ENCODE measurements at places on chromosomes 6 and 20.

GRCh38 chr6:129859524-129859923, 1.6 kb downstream of the TMEM244 start:
- no peak for DNase-seq

GRCh38 chr6:137237413-137238170, 18.4 kb upstream of the IFNGR1 start:
- DNase-seq, result no peak

GRCh38 chr20:61841966-61842365, 223.7 kb downstream of the TAF4 start:
- no peak for DNase-seq

- peak; percentile 65 for DNase-seq
Measured at GRCh38 chr6:47787620-47788497, 6.0 kb downstream of the OPN5 start.

GRCh38 chr20:45176526-45177267, 2.0 kb downstream of the PI3 start:
- DNase-seq, result no peak

- no peak for DNase-seq
Measured at GRCh38 chr6:134115715-134116074, 63.3 kb upstream of the SLC2A12 start.

DNA sequence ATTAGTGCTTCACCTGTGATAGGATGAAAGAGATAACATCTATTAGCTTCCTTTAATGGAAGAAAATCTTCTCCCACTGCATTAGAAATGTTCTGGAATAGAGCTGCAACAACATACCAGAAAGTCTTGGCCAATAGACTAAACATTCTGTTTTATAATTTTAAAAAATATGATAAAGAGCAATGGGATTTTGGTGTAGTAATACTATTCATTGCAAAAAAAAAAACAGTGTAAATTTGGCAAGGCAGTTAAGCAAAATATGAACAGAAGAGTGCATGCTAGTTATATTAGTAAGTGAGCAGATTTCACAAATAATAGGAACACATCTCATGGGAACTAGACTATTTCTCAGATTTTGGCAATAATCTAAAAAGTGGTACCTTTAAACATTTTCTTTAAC, 43.3 kb downstream of the SOX4 start:
- DNase-seq, result no peak

- no peak for DNase-seq
Measured at GRCh38 chr6:91464201-91464600, 877.3 kb upstream of the MAP3K7 start.

DNA sequence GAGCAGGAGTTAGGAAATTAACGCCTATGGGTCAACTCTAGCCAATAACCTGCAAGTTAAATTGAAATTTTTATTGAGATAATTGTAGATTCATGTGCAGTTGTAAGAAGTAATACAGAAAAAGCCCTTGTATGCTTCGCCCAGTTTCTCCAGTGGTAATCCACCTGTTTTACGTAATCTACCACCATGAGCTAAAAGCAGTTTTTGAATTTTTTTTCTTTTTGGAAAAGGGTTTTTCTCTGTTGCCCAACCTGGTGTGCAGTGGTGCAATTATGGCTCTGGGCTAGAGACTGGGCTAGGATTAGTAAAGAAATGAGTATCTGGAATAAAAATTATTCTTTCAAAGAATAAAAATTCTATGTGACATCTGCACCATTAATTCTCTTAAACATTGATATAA, 116.2 kb downstream of the ZFP64 start:
- no peak for DNase-seq

GRCh38 chr20:20076297-20077065, 24.1 kb downstream of the CFAP61 start:
- peak; percentile 66 for DNase-seq

GRCh38 chr6:44267252-44267651, 1.9 kb upstream of the NFKBIE start:
- no peak for DNase-seq

- peak; percentile 62 for DNase-seq
Measured at GRCh38 chr20:6855104-6855503, 87.6 kb downstream of the BMP2 start.

DNA sequence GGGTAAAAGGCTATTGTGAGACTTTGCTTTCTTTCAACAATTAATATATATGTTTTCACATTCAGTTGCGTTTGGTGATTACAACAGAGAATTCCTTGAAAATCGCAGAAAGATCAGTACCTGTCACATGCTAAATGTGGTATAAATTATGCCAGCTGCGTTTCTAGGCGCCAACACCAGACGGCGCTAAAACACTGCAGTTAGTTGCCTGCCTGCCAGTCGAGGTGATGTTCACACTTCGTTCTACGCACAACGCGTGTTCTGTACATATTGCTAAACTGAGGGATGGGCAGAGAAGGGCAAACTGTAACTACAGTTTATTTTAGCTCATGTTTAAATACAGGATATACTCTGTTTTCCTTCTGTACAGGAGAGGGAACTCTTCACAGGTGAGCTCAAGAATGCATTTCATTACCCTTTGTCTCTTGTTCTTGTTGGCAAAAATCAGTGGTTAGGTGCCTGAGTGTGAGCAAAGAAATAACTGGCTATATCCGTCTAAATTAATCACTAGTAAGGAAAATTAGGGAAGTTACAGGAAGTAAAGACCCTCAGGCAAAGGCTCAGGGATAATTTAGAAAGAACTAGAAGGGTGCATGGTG, 100.1 kb upstream of the RGS17 start:
- DNase-seq, result peak; percentile 59

DNA sequence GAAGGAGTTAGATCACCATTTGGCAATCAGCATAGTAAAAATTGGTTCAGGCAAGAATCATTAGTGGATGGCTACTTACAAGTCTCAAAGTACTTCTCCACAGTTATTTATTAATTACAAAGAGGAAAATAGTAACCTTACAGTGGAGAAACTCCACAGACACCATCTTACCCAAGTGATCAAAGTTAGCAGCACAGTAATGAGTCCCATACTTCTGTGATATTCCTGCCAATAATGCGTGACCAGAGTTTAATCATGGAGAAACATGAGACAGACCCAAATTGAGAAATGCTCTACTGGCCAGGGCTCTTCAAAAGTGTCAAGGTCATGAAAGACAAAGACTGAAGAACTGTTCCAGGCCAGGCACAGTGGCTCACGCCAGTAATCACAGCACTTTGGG, 9.5 kb downstream of the TBC1D7 start:
- no peak for DNase-seq

GRCh38 chr6:168047841-168048723, 30.9 kb downstream of the FRMD1 start:
- DNase-seq, result no peak

DNA sequence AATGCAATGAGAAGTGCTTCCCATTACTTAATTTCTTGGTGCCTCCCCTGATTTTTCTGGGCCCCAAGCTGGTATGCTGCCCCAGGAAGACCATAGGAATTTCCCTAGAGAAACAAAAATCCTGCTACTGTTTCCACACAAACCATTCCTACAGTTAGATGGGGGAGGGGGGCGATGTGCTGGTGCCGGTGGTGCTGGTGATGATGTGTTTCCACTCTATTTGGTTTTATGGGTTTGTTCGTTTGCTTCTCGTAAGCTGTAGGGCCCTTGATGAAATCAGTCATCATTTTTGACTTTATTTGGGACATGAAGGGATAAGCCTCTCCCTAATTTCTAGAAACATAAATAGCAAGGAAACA, 105.1 kb downstream of the MKKS start:
- no peak for DNase-seq

GRCh38 chr20:4835244-4836177, 113.8 kb downstream of the PRND start:
- DNase-seq, result no peak

GRCh38 chr20:36885356-36885755, 9.4 kb downstream of the TLDC2 start:
- DNase-seq, result no peak

GRCh38 chr6:157956171-157956730, 25.4 kb upstream of the SYNJ2 start:
- no peak for DNase-seq

- no peak for DNase-seq
Measured at GRCh38 chr20:41175201-41175651, 37.9 kb downstream of the PLCG1 start.

- no peak for DNase-seq
Measured at GRCh38 chr6:39453241-39453640, 130.7 kb upstream of the KCNK16 start.

- DNase-seq, result no peak
Measured at GRCh38 chr6:122799916-122800686, 11.0 kb downstream of the SMPDL3A start.

- peak; percentile 35 for DNase-seq
Measured at GRCh38 chr20:19096843-19097242, 115.6 kb upstream of the SLC24A3 start.

DNA sequence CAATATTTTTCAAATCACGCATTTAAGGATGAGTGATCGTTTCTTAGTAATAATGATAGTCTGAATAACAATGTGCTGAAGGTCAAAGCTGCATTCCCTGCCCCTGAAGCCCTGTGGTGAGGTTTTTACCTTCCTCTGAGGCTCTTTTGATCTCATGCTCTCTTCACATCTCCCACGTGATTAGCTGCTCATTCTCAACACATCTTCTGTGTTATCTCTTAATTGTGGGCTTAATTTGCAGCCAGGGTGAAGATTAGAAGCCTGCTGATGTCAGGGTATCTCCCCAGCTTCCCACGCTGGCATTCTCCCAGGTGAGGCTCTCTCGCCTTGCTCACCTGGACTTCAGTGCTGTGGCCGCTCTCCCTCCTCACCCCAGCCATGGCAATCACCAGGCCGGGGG, 109.7 kb upstream of the FOXQ1 start:
- no peak for DNase-seq

GRCh38 chr6:96286503-96286902, 235.1 kb upstream of the UFL1 start:
- DNase-seq, result no peak

DNA sequence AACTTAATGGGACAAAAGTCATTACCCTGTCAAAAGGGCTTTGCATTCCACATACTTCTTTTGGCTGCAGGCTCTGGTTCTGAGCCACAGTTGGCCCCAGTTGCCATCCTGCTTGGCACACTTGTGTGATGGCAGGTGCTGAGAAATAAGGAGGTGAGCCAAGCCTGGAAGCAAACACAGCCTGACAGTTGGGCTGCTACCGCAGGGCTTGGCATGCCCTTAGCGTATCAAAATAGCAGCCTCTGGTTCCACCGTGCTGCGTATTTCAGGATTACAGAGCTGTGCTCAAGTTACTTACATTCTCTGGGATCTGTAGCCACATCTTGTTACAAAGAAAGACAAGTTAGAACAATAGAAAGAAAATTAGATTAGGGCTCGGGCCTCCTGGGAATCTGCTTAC, 11.1 kb downstream of the MTHFD1L start:
- no peak for DNase-seq

- no peak for DNase-seq
Measured at GRCh38 chr6:157511682-157512381, 130.8 kb downstream of the ZDHHC14 start.

- no peak for DNase-seq
Measured at GRCh38 chr6:144856622-144857021, 571.5 kb downstream of the UTRN start.

DNA sequence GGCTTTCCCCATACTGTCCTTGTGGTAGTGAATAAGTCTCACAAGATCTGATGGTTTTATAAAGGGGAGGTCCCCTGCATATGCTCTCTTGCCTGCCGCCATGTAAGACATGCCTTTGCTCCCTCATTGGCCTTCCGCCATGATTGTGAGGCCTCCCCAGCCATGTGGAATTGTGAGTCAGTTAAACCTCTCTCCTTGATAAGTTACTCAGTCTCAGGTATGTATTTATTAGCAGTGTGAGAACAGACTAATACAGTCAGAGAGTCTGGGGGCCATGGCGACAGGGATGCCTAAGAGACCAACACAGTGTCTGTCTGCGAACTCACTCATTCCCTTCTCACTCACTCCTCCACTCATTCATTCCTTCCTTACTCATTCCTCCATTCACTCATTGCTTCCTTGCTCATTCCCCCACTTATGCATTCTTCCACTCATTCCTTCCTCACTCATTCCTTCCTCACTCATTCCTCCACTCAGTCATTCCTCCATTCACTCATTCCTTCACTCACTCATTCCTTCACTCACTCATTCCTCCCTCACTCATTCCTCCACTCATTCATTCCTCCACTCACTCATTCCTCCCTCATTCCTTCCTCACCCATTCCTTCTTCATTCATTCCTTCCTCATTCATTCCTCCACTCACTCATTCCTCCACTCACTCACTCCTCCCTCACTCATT, 137.5 kb upstream of the AGPAT4 start:
- DNase-seq, result no peak

- no peak for DNase-seq
Measured at GRCh38 chr20:23926944-23927872, 47.7 kb upstream of the CST5 start.

- DNase-seq, result no peak
Measured at GRCh38 chr20:10643560-10643873, 30.3 kb downstream of the JAG1 start.

DNA sequence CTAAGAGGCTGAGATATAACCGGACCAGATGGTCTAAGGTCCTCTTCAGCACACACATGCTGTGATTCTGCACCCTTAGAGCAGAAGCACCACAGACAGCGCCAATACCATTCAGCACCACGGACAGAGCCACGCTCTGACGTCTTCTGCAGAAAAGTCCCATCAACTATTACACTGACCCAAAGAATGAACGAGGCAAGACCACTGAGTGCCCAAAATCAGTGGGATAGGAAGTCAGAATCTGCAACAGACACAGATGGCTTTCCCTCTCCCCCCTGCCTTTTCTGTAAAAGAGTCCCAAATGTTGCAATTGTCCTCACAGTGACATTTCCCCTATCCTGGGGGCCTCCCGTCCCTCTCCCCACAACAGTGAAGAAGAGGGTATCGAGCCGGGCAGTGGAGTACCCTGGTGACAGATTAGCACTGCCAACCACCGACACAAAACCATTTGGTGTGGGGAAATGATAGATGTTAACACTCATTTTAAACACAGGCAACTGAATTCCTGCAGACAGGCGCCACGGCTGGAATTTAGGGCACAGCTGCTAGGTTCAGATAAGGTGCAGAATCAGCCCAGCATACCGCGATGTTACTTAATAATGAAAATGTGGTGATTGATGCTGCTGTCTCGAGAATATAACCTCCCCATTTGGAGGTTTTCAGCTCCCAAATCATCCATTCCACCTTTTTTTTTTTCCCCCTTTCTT, 66.6 kb upstream of the CTNNBL1 start:
- peak; percentile 71 for DNase-seq

Data from NB4 (cell line).